Hair follicular keratinocyte (primary cell): ENCODE measurements at places on chromosomes 6 and 20. TPM values are rescaled to one million over a fixed set of nuclear protein-coding genes. Genes with fewer than 3 reads are reported as not detected.

Gene ZBP1
- total RNA-seq: not detected in 2 replicates

Gene DEFB124
- not detected in 2 replicates for total RNA-seq

Gene NANP
- 5.8 and 7.7 TPM in 2 replicates for total RNA-seq

Gene C20orf144
- total RNA-seq: 0.16 TPM in 1 of 2 replicates, not detected in the other
